Caco-2 (cell line): ENCODE measurements at places on chromosomes 5 and 9.

GRCh38 chr5:118956727-118957126 lies 31.6 kb downstream of the DTWD2 start:
- H3K36me3 ChIP-seq = no peaks in the 10 kb centered on the region
- H3K27me3 ChIP-seq = no peaks in the 10 kb centered on the region
- H3K4me3 ChIP-seq = no peak overlapping the region
- DNase-seq = no peak

DNA sequence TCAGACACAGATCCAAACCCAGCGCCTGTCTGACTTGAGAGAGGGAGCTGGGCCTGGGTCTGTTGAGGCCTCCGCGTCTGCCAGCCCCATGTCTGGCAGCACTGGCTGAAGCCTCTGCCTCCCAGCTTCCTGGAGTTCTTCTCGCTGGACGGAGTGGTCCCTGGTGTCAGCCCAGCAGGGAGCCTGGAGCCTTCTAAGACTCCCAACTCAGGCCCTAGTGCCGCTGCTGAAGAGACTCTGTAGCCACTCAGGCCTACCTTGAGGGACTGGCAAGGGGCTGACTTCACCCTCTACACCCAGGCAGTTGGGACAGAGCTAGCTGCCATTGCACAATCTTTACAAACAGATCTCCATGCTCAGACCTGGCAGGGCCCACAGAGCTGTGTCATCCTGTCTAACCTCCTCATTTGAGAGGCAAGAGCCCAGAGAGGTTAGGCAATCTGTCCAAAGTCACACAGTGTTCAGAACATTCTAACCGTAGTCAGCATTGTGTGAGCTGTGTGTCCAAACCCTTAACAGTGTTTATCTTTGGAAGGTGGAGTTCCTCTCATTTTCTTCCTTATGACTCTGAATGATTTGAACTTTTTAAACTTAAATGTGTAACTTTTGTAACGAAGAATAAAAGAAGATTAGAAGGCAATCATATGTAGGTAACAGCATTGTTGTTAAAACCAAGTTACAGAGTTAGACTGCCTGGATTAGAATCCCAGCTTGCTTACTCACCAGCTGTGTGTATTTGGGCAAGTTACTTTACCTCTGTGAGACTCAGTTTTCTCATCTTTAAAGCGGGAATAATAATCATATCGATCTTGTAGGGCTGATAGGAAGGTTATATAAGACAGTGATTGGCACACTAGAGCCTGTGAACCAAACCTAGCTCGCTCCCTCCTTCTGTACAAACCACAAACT lies 4.6 kb upstream of the DUSP1 start:
- peaks cover 76% of the 10 kb centered on the region for H3K4me1 ChIP-seq
- no peak overlapping the region for H3K4me3 ChIP-seq
- H3K27me3 ChIP-seq = no peaks in the 10 kb centered on the region

- peak overlapping the region; percentile 91 for H3K27ac ChIP-seq
- no peaks in the 10 kb centered on the region for H3K36me3 ChIP-seq
- DNase-seq = no peak
- peak overlapping the region; percentile 55 for H3K4me3 ChIP-seq
- H3K27me3 ChIP-seq = no peaks in the 10 kb centered on the region
These were observed 587.9 kb downstream of the MTRR start for GRCh38 chr5:8456846-8457186.

- no peaks in the 10 kb centered on the region for H3K4me1 ChIP-seq
- H3K4me3 ChIP-seq = no peak overlapping the region
- H3K36me3 ChIP-seq = no peaks in the 10 kb centered on the region
- no peak overlapping the region for H3K27ac ChIP-seq
These were observed 714.5 kb upstream of the WWC1 start for GRCh38 chr5:167576897-167577296.

GRCh38 chr5:178624631-178625546 lies 2.0 kb downstream of the CLK4 start:
- peak overlapping the region; percentile 93 for H3K4me3 ChIP-seq
- peaks cover 21% of the 10 kb centered on the region for H3K4me1 ChIP-seq
- H3K36me3 ChIP-seq = peaks cover 2% of the 10 kb centered on the region; the same call in 1 of the 2 replicates
- DNase-seq = no peak
- H3K27me3 ChIP-seq = no peaks in the 10 kb centered on the region
- H3K27ac ChIP-seq = peak overlapping the region; percentile 99

GRCh38 chr5:69367697-69368279 lies 1.5 kb downstream of the AK6 start:
- H3K27me3 ChIP-seq = no peaks in the 10 kb centered on the region
- H3K4me1 ChIP-seq = peaks cover 15% of the 10 kb centered on the region
- no peak for DNase-seq
- H3K36me3 ChIP-seq = no peaks in the 10 kb centered on the region; the same call in 1 of the 2 replicates
- H3K27ac ChIP-seq = peak overlapping the region; percentile 99

DNA sequence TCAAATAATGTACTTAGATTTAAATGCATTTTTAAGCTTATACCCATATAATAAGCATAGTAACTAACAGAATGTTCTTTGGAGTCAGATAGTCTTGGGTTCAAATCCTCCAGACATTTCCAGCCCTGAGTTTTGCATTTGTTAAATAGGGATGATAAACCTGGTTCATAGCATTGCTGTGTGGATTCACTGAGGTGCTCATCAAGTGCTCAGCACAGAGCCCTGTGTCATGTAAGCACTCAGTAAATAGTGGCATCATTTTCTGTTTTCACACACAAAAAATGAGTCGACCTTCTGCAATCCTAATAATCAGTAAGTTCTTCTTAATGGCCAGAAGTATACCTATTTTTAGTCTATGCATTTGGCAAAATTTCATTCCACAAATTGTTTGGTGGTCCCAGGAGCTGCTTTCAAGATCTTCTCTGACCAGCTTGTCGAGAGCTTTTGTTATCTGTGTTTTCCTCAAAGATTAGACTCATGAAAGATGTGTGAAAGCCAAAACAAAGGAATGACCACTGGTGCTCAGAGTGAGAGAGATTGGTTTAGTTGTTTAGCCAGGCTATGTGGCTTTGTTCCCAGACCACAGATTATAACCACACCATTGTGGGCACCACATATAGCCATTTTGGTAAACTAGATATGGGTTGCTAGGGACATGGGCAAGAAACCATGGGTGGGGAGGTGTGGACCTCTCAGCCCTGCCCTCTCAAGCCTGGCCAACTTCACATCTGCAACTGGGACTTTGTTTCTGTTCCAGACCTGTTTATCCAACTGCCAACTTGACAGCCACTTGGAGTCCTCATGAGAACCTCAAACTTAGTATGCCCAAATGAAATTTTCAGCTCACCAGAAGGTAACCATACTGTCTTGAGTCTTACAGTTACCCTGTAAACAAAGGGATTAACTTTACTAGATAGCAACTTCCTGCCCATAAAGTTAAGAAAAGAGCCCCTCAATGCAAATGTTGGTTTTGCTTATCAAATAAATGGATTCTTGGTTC lies 45.0 kb downstream of the DOCK8 start:
- H3K4me3 ChIP-seq = no peak overlapping the region
- H3K36me3 ChIP-seq = no peaks in the 10 kb centered on the region
- DNase-seq = no peak
- peaks cover 12% of the 10 kb centered on the region for H3K4me1 ChIP-seq
- no peak overlapping the region for H3K27ac ChIP-seq
- no peaks in the 10 kb centered on the region for H3K27me3 ChIP-seq

- 0 out of 2 replicates have a peak, but pooled peaks cover 4% of the 10 kb centered on the region for H3K4me1 ChIP-seq
- peak overlapping the region; percentile 95 for H3K27ac ChIP-seq
These were observed 1.2 kb downstream of the PANK3 start for GRCh38 chr5:168578006-168578405.

DNA sequence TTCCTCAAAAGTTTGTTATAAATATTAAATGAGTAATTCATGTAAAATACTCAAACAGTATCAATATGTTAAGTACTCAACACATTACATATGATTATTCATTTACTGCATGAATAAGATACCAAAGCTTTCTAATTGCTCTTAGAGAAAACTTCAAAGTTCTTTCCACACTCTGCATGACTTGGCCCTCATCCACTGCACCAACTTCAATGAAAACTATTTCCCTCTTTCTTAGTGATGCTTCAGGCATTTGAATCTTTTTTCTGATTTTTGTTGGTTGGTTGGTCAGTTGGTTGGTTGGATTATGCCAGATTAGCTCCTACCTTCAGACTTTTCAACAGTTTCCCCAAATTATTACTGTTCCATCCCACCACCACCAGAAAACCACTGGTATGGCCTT lies 314.7 kb upstream of the RGMB start:
- no peak overlapping the region for H3K27ac ChIP-seq
- DNase-seq = no peak
- no peaks in the 10 kb centered on the region for H3K36me3 ChIP-seq
- no peaks in the 10 kb centered on the region for H3K27me3 ChIP-seq
- no peaks in the 10 kb centered on the region for H3K4me1 ChIP-seq
- no peak overlapping the region for H3K4me3 ChIP-seq

DNA sequence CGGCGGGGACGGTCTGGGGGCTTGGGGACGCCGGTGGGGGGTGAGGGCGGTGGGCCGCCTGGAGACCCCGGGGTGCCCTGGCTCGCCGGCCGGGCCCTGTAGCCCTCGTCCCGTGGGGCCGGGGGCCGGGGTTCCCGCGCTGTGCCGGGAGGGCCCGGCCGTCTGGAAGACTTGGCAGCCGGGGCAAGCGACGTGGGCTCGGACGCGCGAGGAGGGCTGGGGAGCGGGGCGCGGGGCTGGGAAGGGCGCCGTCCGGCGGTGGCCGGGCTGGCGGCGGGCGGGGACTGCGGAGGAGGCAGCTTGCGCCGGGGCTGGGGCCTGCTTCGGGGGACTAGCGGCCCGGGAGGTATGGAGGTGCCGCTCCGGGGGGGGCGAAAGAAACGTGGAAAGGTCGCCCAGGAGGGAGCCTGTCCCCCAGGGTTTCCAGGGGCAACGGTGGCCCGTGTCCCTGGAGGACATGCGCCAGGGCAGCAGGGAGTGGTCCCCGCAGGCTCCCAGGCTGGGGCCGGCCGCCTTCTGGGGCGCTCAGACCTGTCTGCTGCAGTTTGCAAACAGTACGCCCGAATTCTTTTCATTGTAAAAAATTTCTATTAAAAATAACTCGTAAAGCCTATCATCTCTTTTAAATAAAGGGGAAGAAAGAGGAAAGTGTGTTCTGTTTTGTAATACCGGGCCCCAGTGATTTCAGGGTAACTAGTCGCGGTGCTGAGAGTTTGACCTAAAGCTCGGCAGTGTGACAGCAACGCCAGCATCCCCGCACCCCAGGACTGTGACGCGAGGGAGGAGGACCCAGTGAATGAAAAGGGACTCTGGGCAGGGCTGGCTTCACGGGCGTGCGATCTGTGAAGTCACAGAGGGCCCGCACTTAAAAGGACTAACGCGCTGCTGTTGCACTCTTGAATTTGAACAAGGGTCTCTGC lies 752 bp upstream of the ANKH start:
- H3K27ac ChIP-seq = no peak overlapping the region
- H3K36me3 ChIP-seq = no peaks in the 10 kb centered on the region

- no peaks in the 10 kb centered on the region for H3K36me3 ChIP-seq
- no peak overlapping the region for H3K27ac ChIP-seq
- DNase-seq = no peak
These were observed 13.6 kb upstream of the HAVCR1 start for GRCh38 chr5:157072508-157072907.

DNA sequence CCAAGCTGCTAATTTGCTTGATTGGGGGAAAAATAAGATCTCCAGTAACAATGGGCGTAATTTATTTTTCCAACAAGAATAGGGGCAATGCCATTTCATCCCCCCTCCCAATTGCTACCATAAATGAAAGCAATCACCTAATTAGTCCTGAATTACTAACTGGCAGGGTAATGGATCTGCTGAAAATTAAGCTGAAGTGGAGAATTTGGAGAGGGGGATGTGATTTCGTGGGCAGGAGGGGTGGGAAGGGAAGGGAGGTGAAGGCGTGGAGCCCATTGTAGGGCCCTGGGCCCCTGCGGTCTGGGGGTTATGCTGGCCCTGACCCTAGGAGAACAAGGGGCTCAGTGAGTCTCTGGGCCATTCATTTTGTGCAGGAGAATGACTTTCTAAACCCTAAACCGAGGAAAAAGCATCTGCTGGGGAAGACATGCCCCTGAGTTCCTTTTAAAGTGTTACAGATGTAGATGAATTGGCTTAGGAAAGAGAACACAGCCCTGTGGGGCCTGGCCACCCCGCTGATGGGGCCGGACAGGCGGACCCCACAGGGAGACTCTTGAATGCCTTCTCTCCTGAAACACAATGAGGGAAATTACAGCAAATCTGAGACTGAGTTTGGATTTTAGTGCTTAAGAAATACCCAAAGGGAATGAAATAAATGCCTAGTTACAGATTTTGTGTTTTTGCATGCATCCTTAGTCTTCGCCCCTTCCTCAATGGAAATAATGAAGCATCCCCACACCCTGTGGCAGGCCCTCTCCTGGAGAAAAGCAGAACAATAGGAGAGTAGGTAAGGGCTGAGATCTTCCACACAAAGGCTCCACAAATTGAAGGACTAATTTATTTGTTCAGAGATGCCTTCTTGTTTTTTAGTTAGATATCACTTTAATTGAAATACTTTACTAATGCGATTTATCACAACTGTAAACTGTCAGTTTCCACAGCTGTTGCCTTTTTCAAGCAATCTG lies 143.2 kb downstream of the PSAT1 start:
- no peak overlapping the region for H3K4me3 ChIP-seq
- H3K27me3 ChIP-seq = no peaks in the 10 kb centered on the region
- no peak overlapping the region for H3K27ac ChIP-seq
- H3K4me1 ChIP-seq = no peaks in the 10 kb centered on the region

DNA sequence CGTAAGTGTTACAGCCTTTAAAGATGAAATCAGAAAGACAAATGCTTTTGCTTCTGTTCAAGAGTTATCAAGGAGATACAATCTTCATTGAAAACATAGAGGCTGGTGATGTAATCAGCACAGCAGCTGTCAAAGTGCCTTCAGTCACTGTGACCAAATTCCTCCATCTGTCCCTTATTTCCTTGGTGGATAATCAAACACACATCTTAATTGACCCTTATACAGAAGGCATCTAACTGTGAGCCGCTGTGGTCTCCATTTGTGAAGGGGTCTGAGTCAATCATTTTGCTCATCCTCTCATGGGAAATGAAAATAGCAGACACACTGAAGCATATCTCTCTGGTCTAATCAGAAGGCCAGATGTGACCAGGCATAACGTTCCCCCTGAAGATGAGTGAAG lies 130.1 kb upstream of the TLR4 start:
- no peak overlapping the region for H3K4me3 ChIP-seq
- H3K27me3 ChIP-seq = no peaks in the 10 kb centered on the region
- no peak overlapping the region for H3K27ac ChIP-seq
- no peaks in the 10 kb centered on the region for H3K36me3 ChIP-seq
- DNase-seq = no peak
- no peaks in the 10 kb centered on the region for H3K4me1 ChIP-seq

DNA sequence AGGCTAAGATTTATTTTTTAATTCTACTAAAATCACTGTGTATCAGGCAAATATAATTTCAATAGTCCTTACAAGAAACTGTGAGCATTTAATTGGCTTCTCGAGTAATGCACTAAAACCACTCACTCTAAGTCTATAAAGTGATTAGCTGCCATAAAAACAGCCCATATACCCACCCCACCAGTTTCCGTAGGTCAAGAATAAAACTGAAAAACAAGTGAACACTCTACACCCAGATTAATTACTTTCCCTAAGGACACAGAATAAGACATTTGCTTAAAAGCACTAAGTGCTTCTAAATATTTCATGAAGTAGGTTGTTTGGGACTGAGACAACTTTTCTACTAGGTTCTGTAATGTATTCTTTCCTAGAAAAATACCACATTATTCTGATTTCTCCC lies 194.2 kb downstream of the AGTPBP1 start:
- no peaks in the 10 kb centered on the region for H3K4me1 ChIP-seq
- H3K4me3 ChIP-seq = no peak overlapping the region
- no peak for DNase-seq
- no peaks in the 10 kb centered on the region for H3K27me3 ChIP-seq
- no peak overlapping the region for H3K27ac ChIP-seq
- no peaks in the 10 kb centered on the region for H3K36me3 ChIP-seq
